BE2C (cell line): ENCODE measurements at places on chromosomes 4 and X.

- DNase-seq: no peak
These were observed 63.6 kb downstream of the UPRT start for GRCh38 chrX:75337525-75337924.

- DNase-seq: no peak
These were observed 434.3 kb upstream of the FAT1 start for GRCh38 chr4:187158003-187158402.

DNA sequence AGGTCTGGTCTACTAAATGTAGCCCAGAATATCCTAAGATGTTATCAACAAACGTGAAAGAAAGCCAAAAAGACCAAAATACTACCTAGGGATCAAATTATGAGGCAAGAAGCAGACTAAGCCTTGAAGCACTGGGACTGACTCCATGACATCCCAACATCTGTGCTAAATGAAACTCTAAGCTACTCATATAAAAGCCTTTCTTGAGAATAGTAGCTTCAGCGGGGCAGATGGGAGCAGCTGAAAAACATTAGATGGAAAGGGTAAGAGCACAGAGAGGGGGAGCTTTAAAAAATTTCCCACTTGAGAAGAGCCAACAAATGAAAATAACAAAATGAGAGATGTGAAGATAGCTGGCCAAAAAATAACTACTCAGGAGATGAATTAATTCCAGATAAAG is 81.7 kb downstream of the MAD2L1 start:
- DNase-seq: no peak

GRCh38 chrX:45768666-45769236 is 568.1 kb upstream of the DIPK2B start:
- DNase-seq: no peak

- no peak for DNase-seq
These were observed 101.7 kb downstream of the CORIN start for GRCh38 chr4:47736146-47736545.

GRCh38 chrX:64427787-64428186 is 32.5 kb upstream of the MTMR8 start:
- no peak for DNase-seq

GRCh38 chrX:2423282-2423681 is 77.5 kb downstream of the DHRSX start:
- DNase-seq: no peak

- DNase-seq: no peak
These were observed 115.5 kb upstream of the TMEM150C start for GRCh38 chr4:82677327-82677726.

DNA sequence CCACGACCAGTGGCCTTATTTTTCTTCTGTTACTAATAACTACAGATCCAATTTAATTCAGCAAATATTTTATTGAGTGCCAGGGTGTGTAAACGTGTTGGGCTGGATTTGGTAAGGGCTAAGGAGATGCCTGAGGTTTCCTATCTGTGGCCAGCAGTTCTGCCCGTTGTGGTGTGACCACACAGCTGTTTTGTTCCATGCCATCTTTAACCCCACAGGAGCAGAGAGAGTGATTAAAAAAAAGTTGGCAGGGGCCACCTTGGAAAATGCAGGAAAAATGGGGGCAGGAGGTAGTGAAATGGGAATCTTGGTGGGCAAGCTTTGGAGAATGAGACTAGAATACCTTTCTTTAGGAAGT is 1.1 kb downstream of the PLAC8 start:
- DNase-seq: no peak

- DNase-seq: no peak
These were observed 609 bp downstream of the NR3C2 start for GRCh38 chr4:148441624-148441985.

DNA sequence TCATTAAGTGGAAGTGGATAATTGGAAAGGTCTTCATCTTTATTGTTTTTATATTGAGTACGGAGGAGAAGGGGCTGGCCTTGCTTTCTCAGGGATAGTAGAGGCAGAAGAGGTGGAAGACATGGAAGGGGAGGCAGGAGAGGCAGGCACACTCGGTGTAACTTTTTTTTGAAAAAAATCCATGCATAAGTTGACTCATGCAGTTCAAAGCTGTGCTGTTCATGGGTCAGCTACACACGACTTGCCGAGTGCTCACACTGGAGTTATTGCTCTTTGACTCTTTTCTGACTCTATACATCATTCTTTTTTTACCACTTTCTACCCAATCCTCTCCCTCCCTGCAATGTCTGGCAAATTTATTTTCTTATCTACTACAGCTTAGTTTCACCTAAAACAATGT is 158.3 kb upstream of the AADAT start:
- no peak for DNase-seq

DNA sequence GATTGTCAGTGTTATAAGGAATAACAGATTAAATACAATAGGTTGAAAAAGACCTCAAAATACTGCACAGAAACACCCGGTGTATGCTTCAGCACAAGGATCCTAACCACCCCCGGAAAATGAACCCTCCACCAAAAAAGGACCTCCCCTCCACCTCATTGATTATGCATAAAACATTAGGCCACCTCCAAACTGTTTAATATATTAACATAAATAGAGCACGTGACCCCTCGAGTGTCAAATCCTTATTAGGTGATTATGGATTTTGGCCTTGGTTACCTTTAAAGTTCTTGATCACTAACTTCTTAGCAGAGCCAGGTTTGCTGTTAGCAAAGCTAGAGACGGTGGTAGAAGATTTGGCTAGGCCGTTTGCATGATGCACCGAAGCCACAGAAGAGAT is 958 bp downstream of the CUL4B start:
- no peak for DNase-seq

DNA sequence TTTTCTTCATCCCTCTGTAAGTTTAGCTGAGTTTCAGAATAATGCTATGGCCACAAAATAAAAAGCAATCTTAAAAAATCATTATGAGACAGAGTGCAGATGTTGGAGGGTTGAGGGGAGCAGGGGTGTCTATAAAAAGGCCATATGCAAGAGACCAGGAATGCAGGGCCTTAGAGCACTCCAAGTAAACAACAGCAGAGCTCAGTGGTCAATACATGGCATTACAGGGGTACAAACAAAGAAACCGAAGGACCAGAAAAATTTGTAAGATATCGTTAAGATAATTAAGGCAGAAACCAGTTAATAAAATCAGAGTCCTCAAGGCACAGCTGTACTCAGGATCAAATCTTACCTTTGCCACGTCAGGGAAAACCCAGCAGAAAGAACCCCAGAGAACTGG is 28.4 kb upstream of the NDST3 start:
- DNase-seq: no peak

- no peak for DNase-seq
These were observed 7.4 kb downstream of the MAGEB10 start for GRCh38 chrX:27815209-27815608.

DNA sequence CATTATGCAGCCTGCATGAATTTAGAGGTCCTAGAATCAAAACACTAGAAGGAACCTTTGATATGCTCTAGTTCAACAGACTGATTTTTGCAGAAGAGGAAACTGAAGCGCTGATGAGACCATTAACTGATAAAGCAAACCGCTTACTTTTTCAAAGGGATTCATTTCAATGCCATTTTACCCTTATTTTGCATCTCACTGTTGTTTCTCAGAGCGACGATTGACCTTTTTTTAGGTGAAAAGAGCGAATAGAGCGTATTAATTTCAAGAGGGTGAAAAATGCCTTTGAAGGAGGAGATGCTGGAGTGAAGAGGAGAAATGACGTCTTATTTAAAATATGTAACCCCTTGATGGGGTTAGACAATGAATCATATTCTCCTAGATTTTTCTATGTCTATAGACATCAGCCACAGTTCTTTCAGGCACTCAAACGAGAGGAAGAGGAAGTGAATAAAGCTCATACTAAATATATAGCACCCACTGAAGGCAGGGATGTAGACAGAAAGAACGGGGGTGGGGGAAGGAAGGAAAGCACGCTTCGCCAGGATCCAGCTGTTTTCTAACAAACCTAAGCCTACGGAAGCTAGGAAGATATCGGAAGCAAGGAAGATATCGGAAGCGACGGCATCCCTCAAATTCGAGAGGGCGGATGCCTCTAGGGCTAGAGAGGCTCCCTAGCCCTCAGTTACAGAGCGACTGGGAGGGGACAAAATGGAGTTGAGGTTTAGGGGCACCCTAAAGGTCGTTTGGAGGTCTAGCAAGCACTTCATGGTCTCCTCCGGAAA is 848 bp downstream of the ACSL4 start:
- no peak for DNase-seq

- peak; percentile 43 for DNase-seq
These were observed 61.0 kb downstream of the HPRT1 start for GRCh38 chrX:134520860-134521390.

- DNase-seq: no peak
These were observed 39.3 kb upstream of the PRPS2 start for GRCh38 chrX:12751887-12752286.

GRCh38 chr4:153228512-153229140 is 24.4 kb downstream of the TRIM2 start:
- no peak for DNase-seq

GRCh38 chr4:55770662-55771061 is 48.9 kb upstream of the EXOC1L start:
- no peak for DNase-seq

- no peak for DNase-seq
These were observed 56.1 kb downstream of the INTS12 start for GRCh38 chr4:105652286-105652888.

DNA sequence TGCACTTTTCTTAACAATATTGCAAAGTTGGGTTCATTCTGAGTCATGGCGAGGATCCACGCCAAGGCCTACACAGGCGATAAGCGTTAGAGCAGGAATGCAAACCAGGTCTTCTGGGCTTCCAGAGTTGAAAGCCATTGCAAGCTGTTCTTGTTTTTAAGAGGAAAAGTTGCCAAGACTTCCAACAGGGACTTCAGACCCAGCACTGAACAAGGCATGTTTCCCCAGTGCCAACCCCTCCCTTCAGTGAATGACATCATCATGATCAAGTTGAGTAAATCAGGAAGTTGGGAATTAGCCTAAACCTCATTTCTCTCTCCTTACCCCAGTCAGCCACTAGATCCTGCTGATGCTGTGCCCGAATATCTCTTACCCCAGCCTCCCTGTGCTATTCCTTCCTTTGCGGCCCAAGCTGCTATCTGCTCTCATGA is 355.1 kb downstream of the HS3ST1 start:
- DNase-seq: no peak
